GM23248 (cell line): ENCODE measurements at places on chromosomes 12 and 14.

GRCh38 chr12:106657488-106657887, 74.7 kb downstream of the RFX4 start:
- H3K27ac ChIP-seq, result no peak overlapping the region
- no peaks in the 10 kb centered on the region for H3K27me3 ChIP-seq
- no peak for DNase-seq
- H3K36me3 ChIP-seq, result no peaks in the 10 kb centered on the region
- H3K4me1 ChIP-seq, result no peaks in the 10 kb centered on the region
- no peak overlapping the region for H3K4me3 ChIP-seq

DNA sequence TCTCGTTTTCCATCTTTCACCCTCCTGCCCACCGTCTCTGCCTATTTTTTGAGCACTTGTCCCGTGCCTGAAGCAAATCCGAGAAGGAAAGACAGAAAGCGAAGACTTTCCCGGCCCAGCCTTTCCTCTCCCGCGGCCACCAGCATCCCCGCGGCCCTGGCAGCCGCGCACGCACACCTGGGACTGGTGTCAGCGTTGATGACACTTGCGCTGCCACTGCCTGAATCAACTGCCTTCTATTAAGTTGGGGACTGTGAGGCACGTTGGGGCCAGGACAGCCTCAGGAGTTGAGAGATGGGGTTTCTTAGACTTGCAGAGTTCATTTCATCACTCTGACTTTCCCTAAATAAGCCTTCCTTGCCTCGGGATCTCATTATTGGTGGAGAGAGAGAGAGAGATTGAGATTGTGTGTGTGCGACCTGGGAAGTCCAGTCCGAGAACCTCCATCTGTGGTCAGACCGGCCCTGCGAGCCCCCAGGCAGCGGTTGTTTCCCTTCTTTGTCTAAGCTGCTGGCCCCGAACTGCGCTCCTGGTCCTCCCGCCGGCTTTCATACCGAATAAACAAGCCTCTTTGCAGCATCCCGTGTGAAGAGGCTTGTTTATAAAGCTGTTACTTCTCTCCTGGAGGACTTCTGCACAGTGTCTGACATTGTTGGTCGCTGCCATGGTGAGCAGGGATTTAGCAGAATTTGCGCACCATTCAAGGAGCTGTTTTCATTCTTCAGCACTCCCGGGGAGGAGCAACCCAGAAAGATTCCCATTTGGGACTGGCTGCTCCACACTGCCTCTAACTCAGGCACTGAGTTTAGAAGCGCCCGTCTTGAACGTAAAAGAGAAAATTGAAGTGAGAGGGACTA, 1.5 kb downstream of the PDZRN4 start:
- no peak overlapping the region for H3K27ac ChIP-seq
- H3K36me3 ChIP-seq, result no peaks in the 10 kb centered on the region
- no peak overlapping the region; the same call in 1 of the 2 replicates for H3K4me3 ChIP-seq
- H3K4me1 ChIP-seq, result no peaks in the 10 kb centered on the region
- peaks cover 22% of the 10 kb centered on the region for H3K27me3 ChIP-seq

DNA sequence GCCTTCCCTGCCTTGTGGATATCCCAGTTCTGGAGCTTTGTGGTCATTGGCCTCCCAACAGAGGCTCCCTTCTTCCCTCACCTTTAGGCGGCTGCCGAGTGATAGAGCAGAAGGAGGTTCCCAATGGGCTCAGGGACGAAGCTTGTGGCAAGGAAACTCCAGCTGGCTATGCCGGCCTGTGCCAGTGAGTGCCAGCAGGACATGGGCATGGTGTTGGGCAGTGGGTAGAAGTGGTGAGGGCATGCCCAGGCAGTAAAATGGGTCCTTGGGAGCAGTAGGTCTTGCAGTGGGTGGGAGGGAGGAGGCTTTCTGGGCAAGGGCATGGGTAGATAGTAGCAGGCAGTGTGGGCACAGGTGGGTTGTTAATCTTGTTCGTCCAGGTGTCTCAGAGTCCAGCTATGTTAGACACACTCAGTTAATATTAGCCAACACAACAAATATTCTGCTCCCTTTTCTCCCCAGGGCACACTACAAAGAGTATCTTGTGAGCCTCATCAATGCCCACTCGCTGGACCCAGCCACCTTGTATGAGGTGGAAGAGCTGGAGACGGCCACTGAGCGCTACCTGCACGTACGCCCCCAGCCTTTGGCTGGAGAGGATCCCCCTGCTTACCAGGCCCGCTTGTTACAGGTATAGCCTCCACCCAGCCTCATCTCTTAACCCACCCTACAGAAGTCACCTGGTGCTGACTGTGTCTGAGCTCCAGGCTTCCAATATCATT, 1.1 kb upstream of the IRF9 start:
- no peak overlapping the region for H3K4me3 ChIP-seq
- H3K36me3 ChIP-seq, result peaks cover 36% of the 10 kb centered on the region
- no peak overlapping the region for H3K27ac ChIP-seq
- H3K27me3 ChIP-seq, result no peaks in the 10 kb centered on the region
- DNase-seq, result no peak

DNA sequence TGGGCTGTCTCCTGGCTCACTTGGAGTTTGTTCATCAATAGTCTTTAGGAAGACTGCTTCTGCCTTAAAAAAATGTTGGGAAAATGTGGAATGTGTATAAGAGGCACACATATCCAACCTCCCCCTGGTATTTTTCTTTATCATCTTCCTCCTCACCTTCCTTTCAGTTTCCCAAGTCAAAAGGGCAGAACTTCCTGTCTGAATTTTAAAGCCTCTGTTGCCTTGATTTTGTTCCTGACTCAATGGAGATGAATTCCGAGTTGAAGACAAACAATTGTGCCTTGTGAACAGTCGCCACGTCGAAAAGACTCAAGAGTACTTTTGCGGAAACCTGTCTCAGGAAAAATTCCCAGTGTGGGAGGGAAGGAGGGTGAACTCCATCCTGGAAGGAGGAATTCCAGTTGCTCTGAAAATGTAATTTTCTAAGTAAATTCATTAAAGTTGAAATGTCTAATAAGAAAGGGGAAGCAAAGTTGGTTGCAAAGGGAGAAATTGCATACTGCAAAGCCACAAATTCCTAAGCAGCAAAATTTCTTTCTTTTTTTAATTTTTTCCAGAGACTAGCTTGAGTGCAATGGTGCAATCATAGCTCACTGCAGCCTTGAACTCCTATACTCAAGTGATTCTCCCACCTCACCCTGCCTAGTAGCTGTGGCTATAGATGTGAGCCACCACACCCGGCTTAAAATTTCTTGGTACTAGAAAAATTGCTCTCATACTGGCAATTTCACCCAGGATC, 50.2 kb upstream of the ELK3 start:
- no peak overlapping the region for H3K27ac ChIP-seq
- H3K27me3 ChIP-seq, result no peaks in the 10 kb centered on the region
- DNase-seq, result no peak
- no peaks in the 10 kb centered on the region for H3K36me3 ChIP-seq
- H3K4me3 ChIP-seq, result no peak overlapping the region

DNA sequence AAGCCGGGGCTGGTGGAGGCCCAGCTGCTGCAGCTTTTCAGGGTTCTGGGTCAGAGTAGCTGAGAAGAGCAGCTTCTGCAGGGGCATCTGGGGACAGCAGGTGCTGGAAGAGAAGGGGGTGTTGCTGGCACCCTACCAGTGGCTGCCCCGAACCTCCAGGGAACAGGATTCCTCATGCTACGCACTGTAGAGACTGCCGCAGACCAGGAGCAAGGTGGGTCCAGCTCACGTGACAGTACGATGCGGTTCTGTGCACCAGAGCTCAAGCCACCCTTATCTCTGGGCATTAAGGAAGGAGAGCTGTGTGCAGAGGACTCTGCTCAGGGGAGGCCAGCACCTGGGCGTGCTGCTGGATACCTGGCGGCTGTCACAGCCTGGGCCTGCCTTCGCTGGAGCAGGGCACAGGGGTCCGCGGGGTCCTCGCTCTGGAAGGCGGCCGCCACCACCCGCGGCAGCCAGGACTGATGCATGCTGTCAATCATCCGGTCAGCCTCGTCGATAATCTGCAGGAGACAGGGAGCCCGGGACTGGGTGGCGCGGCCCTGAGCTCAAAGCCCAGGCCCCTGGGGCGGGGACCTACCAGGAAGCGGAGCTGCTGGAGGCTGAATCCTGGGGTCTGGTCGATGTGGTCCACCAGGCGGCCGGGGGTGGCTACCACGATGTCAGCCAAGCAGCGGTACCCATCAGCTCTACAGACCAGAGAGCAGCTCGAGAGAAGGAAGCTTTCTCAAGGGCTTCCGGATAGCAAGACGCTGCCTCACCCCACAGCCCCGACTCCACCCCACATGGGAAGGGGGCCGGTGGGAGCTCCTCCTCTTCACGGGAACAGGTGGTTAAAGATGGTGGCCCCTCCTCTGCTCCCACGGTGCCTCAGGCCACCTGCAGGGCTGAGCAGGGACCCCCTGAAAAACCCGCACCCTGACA, 2.9 kb downstream of the DDX51 start:
- H3K4me3 ChIP-seq, result no peak overlapping the region
- no peak overlapping the region for H3K27ac ChIP-seq
- peaks cover 4% of the 10 kb centered on the region; the same call in 1 of the 2 replicates for H3K36me3 ChIP-seq

DNA sequence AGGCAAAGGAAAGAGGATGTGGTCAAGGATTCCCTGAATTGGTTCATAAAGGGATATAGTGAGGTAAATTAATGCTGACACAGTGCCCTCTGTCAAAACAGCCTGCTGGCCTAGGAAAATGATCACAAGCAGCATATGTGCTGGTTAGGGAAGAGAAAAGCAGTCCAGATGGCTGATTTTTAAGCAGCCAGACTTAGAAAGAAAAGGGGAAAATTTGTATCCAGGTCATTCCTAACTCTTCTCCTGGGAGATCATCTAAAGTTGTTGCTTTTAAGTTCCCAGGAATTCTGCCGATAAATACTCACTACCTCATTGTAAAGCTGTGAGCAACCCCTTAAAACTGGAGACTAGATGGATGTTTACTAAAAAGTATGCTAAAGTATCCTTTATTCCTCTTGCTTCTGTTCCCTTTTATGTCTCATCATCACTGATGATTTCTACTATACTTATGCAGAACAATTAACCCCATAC, 46.4 kb upstream of the CNOT2 start:
- H3K27ac ChIP-seq, result peak overlapping the region; percentile 25
- H3K4me1 ChIP-seq, result peaks cover 15% of the 10 kb centered on the region
- H3K36me3 ChIP-seq, result no peaks in the 10 kb centered on the region
- peak; percentile 22 for DNase-seq

DNA sequence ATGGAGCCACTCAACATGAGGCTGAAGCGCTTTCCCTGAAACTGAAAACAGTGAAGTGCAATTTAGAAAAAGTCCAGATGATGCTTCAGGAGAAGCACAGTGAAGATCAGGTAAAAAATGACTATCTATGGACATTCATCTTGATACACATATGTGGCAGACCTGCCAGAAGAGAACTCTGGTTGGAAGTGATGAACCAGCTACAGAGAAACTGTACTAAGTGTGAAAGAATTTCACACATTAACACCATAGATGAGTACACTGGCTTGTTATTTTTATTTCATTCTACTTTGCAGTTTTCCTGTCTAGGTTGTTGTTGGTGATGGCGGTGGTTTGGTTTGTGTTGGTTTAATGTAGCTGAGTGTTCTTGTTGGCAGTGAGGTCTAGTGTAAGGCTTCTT, 174.7 kb downstream of the ESR2 start:
- H3K27ac ChIP-seq, result no peak overlapping the region
- DNase-seq, result peak; percentile 6
- H3K4me3 ChIP-seq, result no peak overlapping the region
- no peaks in the 10 kb centered on the region for H3K27me3 ChIP-seq
- H3K4me1 ChIP-seq, result no peaks in the 10 kb centered on the region; the same call in 1 of the 2 replicates
- no peaks in the 10 kb centered on the region for H3K36me3 ChIP-seq

GRCh38 chr12:99381992-99382391, 265.6 kb upstream of the GARIN6 start:
- H3K4me3 ChIP-seq, result no peak overlapping the region
- H3K36me3 ChIP-seq, result no peaks in the 10 kb centered on the region
- no peak overlapping the region for H3K27ac ChIP-seq
- DNase-seq, result peak; percentile 1
- H3K4me1 ChIP-seq, result no peaks in the 10 kb centered on the region

- H3K36me3 ChIP-seq, result no peaks in the 10 kb centered on the region
- peak overlapping the region; percentile 29 for H3K4me3 ChIP-seq
- H3K27me3 ChIP-seq, result no peaks in the 10 kb centered on the region
These were observed 217.1 kb downstream of the SLC38A4 start for GRCh38 chr12:46608431-46609272.

DNA sequence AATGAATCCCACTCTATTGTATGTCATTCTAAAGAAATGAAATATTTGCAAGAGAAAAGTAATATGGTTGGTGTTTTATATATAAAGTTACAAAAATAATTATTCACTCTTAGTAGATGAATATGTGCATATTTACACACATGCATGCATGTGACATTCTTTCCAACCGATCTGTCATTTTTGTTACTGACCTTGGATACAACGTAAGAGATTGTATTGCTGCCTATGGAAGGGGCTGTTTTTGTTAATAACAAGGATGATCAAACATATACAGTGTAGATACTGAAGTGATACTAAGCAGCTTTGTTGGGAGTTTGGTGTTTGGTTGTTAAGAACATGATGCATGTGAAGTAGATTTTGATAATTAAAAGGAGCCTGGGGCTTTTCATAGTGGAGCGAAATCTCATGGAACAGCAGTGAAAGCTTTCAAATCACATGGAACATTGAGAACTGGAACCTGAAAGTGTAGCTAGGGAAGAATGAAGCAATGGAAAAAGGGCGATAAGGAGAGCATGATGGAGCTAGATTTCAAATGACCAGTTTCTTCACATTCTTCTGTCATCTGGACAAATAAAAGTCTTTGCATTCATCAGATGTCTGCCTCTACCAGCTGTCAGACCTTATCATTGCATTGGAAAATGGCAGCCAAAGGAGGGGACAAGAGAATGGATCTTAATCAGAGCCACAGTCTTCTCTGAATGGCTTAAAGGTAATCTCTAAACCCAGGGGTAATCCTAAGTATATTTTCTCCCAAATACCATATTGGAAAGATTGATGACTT, 10.0 kb downstream of the BORCS5 start:
- H3K27ac ChIP-seq, result no peak overlapping the region
- DNase-seq, result no peak
- peaks cover 10% of the 10 kb centered on the region; the same call in 1 of the 2 replicates for H3K4me1 ChIP-seq
